NCI-H526 (cell line): ENCODE measurements at places on chromosomes 5 and 9.

GRCh38 chr5:126499853-126500342 lies 76.7 kb downstream of the GRAMD2B start:
- no peak for DNase-seq

DNA sequence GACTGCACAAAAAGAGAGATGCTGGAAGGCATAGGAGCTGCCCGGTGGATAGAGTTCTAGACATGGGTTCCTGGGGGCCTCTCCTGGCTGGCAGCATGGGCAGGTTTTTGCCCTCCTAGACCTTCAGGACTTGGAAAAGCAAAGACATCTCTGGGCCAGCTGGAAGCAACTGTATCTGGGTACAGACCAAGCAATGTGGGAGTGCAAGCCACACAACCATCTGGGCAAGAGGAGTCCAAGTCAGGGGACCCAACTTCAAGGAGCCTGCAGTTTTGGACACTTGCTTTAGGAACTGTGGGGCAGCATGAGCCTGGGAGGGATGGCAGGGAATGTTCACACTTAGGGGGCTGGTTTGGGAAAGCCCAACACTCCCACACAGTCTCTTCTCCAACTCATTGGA lies 323.3 kb downstream of the GADD45G start:
- no peak for DNase-seq

DNA sequence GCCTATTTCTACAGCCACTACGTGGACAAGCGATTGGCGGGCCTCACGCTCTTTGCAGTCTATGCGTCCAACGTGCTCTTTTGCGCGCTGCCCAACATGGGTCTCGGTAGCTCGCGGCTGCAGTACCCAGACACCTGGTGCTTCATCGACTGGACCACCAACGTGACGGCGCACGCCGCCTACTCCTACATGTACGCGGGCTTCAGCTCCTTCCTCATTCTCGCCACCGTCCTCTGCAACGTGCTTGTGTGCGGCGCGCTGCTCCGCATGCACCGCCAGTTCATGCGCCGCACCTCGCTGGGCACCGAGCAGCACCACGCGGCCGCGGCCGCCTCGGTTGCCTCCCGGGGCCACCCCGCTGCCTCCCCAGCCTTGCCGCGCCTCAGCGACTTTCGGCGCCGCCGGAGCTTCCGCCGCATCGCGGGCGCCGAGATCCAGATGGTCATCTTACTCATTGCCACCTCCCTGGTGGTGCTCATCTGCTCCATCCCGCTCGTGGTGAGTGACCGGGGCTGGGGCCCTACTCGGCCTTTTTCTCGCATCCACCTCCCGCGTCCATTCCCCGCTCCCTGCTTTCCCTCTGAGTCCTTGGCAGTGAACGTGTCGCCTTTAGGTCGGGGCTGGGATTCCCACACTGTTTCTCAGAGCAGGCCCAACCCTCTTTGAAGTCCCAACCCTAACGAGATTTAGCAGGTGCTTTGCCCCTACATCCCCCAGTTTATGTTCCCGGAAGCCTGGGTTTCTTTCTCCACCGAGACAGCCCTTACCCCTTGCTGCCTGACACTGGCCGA lies 1.8 kb downstream of the PTGER4 start:
- no peak for DNase-seq

GRCh38 chr5:598564-598890 lies 13.6 kb upstream of the CEP72 start:
- no peak for DNase-seq

GRCh38 chr5:113153512-113154097 lies 177.0 kb downstream of the DCP2 start:
- DNase-seq = no peak

GRCh38 chr5:61290791-61291210 lies 41.3 kb upstream of the ZSWIM6 start:
- DNase-seq = no peak

GRCh38 chr9:79719989-79720388 lies 148.2 kb downstream of the TLE4 start:
- DNase-seq = no peak

DNA sequence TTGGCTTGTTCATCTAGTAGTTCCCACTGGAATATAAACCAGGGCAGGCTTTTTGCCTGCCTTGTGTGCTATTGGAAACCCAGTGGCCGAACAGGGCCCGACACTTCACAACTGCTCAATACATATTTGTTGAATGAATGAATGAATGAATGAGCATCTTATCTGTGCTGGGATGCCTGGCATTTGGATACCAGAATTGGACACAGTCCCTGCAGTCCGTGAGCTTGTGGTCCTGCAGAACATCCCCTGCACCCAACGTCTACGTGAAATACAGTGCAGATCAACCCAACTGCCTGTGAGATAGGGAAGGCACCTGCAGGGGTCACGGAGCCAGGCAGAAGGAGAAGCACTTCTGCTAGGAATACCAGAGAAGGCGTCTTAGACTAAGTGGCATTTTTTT lies 30.0 kb upstream of the COL15A1 start:
- no peak for DNase-seq

DNA sequence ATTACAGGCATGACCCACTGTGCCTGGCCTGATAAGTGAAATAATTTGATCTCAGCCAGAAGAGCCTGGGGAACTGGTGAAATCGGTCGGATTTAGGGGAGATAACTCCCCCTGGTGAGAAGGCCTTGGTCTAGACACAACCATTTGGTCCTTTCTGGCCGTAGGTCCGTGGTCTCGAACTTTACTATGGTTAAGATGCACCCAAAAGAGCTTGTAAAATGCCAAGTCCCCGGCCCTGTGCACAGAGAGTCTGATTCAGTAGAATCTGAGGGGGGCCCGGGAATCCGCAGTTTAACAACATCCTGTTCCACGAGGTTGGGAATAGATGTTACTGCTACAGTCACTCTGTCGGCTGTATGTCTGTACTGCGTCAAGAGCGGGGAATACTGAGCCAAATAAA lies 140.7 kb downstream of the C9orf50 start:
- DNase-seq = no peak

- no peak for DNase-seq
Observed at GRCh38 chr5:7473668-7474215, 77.8 kb downstream of the ADCY2 start.

DNA sequence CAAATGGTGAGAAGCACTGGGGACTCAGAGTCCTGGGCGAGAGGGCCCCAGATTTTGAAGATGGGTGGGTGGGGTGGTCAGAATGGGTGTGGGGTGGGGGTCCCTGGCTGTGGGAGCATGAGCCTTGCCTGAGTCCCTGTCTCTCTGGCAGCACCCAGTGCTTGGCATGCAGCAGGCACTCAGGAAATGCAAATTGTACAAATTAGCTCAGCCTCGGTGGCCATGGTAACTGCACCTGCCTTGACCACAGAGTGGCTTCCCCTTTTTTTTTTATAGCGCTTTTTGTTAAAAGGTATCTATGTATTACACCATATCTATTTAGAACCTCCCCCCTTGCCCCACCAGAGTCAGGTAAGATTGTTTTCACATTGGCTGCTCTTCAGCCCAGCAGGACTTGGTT lies 19.2 kb upstream of the PITX1 start:
- peak; percentile 56 for DNase-seq

- DNase-seq = no peak
Observed at GRCh38 chr5:108935611-108936010, 187.9 kb downstream of the FER start.

DNA sequence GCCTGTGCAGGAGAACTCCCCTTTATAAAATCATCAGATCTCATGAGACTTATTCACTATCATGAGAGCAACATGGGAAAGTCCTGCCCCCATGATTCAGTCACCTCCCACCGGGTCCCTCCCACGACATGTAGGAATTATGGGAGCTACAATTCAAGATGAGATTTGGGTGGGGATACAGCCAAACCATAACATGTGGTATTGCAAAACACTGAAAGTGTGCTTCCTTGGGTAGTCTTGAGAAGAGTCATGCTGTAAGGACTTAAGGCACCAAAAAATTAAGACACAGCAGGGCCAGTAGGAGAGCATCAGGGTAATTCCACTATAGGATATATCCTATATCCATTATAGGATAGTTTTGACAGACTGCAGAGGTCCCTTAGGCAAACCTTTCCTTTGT lies 29.4 kb upstream of the GDNF start:
- no peak for DNase-seq

DNA sequence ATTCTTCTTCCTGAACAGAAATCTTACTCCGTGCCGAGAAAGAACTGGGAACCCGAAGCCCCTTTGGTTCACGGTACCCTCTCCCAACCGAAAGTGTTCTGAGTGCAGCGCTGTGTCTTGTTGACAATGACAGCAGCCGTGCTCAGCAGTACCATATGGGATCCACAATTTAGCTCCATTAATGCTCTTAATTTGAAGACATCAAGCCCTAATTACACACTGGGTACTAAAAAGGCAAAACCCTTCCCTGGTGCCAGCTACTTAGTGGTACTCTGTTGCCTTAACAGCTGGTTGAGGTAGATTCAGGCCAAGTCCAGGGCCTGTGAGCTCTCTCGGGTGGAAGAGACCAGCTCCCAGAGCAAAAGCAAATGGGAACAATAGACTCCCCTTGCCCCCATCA lies 24.5 kb downstream of the DDX31 start:
- DNase-seq = no peak

DNA sequence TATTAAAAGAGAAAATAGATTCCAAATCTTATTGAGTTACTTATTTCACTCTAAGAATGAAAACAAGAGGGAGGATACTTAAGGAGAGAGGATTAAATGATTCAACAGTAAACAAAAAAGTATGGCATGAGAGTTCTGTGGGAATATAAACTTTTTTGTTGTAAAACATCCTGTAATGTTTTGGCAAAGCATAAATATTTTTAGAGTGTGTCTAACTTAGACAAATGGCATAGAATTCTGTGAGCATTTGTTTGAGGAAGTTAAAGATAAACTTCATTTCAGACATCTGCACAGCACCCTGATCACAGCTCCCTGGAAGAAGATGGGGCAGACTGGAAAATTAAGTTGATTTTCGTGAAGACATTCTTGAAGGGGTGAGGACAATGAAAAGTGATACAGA lies 246.8 kb upstream of the HAPLN1 start:
- no peak for DNase-seq

- no peak for DNase-seq
Observed at GRCh38 chr5:132388244-132389050, 18.9 kb downstream of the SLC22A5 start.

GRCh38 chr9:83429229-83429628 lies 109.0 kb downstream of the FRMD3 start:
- DNase-seq = no peak

GRCh38 chr5:36646100-36646499 lies 39.7 kb downstream of the SLC1A3 start:
- DNase-seq = no peak

DNA sequence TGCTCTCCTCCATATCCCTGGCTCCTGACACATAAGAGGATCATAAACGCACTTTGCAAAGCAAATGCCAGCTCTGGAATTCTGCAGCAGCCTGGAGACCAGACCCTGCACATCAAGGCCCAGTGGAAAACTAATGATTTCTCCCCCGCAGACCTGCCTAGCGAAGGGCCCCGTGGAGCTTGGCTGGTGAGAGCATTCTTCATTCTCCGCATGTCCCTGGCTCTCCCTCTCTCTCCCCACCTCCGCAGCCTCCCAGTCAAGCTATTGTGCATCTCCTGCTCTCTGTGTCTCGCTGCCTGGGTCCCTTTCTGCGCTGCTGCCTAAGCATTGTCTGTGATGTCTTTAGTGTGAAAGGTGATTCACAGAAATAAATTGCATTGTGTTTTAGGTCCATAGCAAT lies 46.7 kb downstream of the GRIA1 start:
- DNase-seq = no peak

GRCh38 chr5:168286386-168286785 lies 5.1 kb upstream of the WWC1 start:
- no peak for DNase-seq

- no peak for DNase-seq
Observed at GRCh38 chr5:169754737-169755136, 117.7 kb downstream of the DOCK2 start.

- peak; percentile 56 for DNase-seq
Observed at GRCh38 chr9:100700689-100701318, 122.9 kb downstream of the CAVIN4 start.

GRCh38 chr5:1511651-1512540 lies 11.9 kb downstream of the LPCAT1 start:
- no peak for DNase-seq

- no peak for DNase-seq
Observed at GRCh38 chr9:137974746-137975526, 97.4 kb downstream of the CACNA1B start.

GRCh38 chr5:17203329-17204132 lies 13.9 kb upstream of the BASP1 start:
- peak; percentile 46 for DNase-seq

DNA sequence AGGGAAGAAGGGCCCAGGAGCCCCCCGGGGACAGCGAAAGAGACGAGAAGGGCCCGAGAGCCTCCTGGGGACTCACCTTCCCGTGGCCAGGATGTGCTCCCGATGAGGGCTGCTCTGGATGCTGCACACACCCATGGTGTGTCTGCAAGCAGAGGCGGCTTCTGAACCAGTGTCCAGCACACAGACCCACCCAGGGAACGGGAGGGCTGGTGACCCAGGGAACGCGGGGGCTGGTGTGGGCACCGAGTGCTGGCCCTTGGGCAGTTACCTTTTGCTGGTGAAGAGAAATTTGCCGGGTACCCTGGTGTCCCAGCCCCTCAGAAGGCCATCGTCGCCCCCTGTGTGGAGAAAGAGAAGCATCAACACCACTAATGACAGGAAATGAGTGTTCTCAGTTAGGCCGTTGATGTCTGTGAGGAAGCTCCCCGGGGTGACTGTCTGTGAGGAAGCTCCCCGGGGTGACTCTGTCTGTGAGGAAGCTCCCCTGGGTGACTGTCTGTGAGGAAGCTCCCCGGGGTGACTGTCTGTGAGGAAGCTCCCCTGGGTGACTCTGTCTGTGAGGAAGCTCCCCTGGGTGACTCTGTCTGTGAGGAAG lies 13.2 kb downstream of the MRPL41 start:
- DNase-seq = no peak

DNA sequence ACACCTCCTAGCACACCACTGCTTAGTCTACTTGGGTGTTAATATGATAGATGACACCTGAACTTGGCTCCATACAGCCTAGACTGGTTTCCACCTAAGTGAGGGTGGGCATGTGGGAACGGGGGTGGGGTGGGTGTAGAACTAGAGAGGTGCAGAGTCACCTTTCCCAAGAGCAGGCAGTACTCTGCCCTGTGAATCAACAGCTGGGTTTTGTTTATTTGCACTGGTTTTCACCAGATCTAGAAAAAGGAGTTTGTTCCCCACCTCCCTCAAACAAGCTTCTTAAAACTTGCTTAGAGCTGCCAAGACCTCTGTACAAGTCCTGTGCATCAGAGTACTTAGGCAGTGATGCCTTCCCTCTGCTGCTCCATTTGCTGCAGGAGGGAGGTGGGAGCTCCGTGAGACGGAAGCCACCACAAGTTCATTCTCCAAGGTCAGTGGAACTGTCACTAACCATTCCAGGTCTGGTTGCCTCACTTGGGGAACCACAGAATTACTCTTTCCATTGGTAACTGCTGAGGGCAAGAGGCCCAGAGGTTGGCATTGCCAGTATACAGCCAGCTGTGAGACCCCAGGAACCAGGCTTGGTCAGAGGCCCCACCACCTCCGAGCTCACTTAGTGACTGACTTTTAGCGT lies 163.5 kb downstream of the NR3C1 start:
- DNase-seq = no peak

DNA sequence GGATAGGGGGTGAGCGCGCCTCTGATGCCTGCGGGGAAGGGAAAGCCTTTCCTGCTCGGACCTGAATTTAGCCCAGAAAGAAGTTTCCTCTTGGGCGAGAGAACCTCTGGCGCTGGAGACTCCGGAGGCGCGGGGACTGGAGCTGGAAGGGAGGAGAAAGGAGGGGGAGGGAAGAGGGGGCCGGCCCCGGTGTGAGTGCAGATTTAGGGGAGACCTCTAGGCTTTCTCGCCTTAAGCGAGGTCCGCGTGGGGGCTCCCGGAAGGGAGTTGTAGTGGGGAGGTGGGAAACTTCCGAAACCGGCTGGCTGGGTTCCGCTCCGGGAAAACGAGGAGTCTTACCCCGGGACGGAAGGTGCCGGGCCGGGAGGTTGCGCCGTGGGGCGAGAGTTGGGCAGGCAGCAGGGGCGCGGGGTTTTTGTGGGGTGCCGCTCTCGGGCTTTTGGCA lies 1.3 kb downstream of the PCSK5 start:
- no peak for DNase-seq
